ENCODE measurements at places on chromosomes 7 and 10.

DNA sequence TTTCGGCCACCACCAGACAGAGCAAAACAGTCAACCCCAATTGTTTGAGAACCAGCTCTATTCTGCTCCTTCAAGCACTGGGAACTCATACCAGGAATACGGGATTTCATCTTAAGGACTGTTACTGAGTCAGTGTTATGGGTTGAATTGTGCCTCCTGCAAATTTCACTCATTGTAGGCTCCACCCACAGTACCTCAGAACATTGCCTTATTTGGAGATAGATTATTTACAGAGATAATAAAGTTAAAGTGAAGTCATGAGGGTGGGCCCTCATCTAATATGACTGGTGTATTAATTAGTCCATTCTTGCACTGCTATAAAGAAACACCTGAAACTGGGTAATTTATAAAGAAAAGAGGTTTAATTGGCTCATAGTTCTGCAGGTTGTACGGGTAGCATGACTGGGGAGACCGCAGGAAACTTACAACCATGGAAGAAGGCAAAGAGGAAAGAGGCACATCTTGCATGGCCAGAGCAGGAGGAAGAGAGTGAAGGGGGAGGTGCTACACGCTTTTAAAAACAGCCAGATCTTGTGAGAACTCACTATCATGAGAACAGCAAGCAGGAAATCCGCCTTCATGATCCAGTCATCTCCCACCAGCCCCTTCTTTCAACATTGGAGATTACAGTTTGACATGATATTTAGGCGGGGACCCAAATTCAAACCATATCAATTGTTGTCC is 14.3 kb upstream of the ZNF248 start:
- DNase-seq: no peak

GRCh38 chr10:15563246-15563645 is 156.5 kb downstream of the ITGA8 start:
- DNase-seq: no peak

DNA sequence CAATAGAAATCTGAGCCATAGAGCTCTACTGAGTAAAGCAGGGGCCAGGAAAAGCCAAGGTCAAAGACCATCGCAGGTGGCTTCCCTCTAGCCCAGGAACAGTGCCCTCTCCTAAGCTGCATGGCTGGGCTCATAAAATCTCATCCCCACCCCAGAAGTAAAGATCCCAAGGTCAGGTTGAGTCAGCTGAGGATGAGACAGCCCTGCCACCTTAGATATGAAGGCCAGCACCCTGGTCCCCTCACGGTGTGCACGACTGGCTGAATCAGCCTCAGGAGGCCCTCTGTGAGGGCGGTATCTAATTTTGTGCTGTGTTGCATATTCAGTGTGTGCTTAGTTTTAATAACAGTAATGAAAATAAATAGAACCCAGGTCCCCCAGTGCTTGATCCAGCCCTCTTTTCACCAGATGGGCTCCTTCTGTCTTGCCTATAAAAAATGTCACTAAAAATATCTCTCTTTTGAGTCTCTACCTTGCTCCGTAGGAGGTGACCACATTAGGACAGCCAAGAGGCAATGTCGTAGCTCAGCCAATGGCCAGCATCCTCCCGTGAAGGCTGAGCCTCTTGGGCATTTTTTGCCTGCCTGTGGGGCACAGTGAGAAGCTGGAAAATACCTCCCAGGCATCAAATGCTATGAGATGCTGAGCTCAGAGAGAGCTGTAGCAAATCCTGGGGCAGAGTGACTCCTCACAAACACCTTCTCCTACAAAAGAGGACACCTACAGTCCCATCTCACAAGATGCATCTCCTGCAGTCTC is 424.0 kb downstream of the PLXNA4 start:
- DNase-seq: no peak

DNA sequence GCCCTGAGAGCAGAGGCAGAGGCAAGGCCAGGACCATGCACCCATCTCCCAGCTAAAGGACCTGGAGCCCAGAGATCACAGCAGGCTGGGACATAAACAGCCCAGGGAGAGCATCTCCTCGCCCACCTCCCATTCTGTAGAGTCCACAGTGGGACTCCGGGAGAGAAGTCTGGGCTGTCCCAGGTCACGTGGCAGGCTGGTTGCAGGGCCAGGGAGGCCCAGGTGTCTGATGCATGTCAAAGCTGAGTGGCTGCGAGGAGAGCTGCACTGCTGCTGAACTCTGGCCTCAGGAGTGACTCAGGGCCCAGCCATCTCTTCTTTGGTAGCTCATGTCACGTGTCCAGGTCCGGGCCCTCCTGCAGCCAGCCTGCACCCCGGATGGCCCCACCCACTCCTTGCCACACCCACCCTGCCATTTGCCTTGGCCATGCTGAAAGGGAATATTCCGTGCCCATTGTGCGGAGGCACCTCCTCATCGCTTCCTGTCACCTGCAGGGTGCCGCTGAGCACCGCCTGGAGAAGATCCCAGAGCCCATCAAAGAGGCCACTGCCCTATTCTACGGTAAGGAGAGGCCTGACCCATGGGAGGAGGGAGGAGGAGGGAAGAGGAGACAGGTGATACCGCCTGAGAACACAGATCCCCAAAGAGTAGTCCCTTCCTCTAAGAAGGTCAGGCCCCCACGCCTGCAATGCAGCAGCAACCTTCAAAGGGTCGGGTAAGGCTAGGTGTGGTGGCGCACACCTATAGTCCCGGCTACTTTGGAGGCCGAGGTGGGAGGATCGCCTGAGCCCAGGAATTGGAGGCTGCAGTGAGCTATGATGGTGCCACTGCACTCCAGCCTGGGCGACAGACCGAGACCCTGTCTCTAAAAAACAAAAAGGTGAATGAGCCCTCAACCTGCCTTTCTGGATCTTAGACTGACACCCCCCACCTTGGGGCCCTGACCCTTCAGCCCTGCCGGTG is 12.6 kb upstream of the SH2B2 start:
- no peak for DNase-seq

DNA sequence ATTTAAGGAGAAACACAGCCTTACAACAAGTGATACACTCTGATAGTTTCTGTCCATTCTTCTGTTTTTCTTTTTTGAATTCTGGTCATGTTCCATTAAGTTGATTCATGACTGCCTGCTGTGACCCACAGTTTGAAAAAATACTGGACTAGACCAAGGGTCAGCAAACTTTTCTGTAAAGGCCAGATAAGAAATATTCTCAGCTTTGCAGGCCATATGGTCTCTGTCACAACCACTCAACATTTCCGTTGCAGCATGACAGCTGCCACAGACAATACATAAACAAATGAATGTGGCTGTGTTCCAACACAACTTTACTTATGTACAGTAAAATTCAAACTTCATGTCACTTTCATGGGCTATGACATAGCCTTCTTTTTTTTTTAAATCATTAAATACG is 156.7 kb downstream of the PLXNA4 start:
- no peak for DNase-seq

- DNase-seq: no peak
Measured at GRCh38 chr7:5586279-5586962, 162.8 kb upstream of the TNRC18 start.

DNA sequence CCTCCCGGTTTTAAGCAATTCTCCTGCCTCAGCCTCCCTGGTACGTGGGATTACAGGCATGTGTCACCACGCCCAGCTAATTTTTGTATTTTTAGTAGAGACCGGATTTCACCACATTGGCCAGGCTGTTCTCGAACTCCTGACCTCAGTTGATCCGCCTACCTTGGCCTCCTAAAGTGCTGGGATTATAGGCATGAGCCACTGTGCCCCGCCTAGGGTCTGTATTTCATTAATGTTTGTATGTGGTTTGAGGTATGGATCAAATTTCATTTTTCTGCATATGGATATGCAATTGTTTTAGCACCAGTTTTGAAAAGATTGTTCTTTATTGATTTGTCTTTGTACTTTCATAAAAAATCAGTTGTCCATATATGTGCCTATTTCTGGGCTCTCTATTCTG is 26.0 kb downstream of the CYP26A1 start:
- no peak for DNase-seq

GRCh38 chr7:123994449-123994848 is 38.4 kb downstream of the TMEM229A start:
- DNase-seq: no peak

DNA sequence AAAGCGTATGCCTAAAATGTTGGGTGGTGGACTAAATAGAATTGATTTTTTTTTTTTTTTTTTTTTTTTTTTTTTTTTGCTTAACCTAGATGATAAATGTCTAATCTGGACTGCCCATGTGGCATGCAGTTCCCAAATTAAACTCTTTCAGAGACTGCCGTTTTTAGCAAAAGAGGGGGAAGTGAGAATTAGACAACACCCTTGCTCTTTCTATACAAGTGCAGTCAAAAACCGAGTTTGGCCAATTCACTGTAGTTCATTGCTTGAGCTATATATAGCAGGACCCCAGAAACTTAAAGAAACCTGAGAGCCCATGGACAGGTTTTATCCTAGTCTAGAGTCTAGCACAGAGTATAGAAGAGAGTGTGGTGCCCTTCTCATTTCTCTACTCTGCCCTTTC is 141.9 kb downstream of the GRM3 start:
- DNase-seq: no peak

DNA sequence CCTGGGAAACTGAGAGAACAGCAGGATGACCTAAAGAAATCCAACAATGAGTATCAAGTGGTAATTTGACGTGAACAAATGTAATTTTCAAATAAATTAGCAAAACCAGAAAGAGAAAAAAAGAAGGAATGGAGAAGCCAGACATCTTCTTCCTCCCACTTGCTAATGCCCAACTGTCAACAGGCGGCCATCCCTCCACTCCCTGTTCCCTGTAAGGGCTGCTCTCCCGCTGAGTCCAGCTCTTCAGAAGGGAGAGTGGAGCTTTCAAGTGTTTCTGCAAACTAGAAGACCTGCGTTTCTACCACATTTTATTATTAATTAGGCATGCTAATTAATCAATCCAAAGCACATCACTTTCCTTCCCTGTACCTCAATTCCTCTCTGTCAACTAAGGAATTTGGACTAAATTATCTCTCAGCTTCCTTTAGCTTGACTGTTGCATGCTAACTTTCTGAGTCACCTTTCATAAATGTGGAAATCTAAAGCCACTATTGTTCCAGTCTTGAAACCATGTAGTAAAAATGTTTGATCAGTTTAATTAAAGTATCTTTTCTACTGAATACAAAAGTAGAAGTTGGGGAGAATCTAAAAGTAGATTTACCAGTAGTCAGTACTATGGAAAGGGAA is 48.4 kb upstream of the CUL1 start:
- no peak for DNase-seq

DNA sequence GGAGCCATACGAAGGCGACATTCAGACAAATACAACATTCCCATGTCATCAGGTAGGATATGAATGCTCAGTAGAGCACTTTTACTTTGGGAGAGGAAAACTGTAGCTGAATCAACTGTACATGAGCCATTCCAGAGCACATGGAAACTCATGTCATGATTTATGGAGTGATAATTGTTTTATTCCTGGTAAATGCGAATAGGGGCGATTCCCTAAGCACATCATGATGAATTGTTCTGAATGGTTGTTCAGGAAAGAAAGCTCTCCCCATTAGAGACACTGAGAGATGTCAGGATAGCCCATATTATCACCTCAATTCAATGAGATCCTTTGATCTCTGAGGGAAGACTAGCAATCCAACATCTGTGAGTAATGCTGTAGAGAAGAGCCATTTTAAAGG is 243.6 kb downstream of the FOXP2 start:
- DNase-seq: no peak

GRCh38 chr10:118310822-118311221 is 31.3 kb downstream of the FAM204A start:
- DNase-seq: no peak

DNA sequence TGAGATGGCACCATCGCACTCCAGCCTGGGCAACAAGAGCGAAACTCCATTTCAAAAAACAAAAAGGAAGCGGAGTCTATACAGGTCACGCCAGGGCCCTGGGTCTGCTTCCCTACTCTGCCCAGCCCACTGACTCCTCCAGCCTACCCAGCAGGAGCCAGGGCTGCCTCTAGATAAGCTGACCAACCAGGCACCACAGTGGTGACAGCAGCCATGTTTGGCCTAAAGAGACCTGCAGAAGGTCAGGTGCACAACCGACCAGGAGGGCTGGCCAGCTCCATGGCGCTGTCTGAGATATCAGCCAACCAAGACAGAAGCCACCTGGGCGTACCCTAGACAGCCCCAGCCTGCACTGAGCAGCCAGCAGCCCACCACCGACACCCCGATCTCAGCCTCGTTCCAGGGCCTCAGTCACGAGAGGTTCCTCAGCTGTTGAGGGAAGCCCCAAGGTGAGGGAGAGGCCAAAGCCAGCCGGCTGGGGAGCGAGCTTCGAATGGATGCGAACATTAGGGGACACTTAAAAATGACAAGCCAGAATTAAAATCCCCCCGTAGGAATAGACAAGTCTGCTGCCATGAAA is 24.4 kb upstream of the PWWP2B start:
- peak; percentile 15 for DNase-seq

DNA sequence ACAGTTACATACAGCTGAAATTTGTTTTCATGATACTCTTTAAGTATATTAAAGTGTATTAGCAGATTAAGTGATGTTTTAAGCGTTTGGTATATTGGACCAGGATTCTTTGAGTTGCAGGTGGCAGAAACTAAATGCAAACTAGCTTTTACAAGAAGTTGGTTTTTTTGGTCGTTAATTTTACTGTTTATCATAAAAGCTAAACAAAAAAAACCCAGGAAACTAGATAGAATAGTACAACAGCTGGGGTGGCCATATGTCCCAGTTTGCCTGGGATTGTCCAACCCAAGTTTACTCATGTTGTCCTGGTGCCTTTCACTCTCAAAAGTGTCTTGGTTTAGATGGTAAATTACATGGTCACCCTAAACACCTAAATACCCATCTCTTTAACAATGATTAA is 108.7 kb downstream of the PHTF2 start:
- no peak for DNase-seq

DNA sequence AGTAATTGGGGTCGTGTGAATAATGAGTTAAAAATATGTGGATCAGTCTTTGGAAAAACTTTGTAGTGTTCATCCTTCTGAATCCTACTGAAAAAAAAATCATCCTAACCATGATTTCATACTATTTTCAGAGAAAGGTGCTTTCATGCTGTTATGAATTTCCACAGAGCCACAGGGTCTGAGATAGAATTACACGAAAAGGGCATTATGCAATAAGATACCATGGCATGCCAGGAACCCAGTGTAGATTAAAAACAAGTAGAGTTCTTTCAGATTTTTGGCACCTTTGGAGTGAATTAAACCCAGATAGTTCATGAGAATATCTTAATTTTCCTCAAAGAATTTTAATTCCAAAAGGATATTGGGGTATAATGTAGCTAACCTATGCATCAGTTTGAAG is 47.5 kb upstream of the AGMO start:
- DNase-seq: no peak

- DNase-seq: no peak
Measured at GRCh38 chr10:51789903-51790302, 90.5 kb upstream of the CSTF2T start.

DNA sequence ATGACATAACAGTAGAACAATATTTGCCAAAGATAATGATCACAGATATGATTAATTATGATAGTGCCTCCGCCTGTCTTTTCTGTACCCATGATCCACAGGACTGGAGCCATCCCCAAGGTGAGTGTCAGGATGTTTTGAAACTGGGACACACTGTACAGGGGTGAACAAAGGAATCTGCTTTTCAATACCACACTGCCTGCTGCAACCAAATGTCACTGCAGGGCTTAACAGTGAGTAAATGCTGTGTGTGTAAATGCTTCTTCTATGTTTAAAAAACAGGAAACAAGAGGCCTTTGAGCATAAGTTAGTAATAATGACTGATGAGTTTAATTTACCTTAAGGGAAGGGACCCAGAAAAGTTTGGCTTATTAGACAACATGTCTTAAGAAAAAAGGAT is 65.2 kb downstream of the HBP1 start:
- no peak for DNase-seq
